ENCODE measurements at places on chromosomes 12 and 14.

DNA sequence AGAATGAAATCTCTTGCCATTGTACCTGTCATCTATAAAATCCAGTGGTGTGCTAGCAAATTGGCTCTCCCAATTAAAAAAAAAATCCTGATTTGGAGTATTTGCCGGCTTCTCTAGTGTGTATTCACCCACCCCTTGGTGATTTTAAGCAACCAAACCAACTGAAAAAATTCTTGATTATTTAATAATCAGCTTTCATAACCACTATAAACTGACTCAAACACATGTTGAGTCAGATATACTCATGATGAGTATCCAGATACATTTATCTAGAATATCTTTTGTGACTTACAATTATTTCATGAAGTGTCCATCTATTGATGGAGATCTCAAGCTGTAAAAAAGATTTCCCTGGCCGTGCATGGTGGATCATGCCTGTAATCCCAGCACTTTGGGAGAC, 205.4 kb downstream of the RASSF9 start:
- DNase-seq: no peak

DNA sequence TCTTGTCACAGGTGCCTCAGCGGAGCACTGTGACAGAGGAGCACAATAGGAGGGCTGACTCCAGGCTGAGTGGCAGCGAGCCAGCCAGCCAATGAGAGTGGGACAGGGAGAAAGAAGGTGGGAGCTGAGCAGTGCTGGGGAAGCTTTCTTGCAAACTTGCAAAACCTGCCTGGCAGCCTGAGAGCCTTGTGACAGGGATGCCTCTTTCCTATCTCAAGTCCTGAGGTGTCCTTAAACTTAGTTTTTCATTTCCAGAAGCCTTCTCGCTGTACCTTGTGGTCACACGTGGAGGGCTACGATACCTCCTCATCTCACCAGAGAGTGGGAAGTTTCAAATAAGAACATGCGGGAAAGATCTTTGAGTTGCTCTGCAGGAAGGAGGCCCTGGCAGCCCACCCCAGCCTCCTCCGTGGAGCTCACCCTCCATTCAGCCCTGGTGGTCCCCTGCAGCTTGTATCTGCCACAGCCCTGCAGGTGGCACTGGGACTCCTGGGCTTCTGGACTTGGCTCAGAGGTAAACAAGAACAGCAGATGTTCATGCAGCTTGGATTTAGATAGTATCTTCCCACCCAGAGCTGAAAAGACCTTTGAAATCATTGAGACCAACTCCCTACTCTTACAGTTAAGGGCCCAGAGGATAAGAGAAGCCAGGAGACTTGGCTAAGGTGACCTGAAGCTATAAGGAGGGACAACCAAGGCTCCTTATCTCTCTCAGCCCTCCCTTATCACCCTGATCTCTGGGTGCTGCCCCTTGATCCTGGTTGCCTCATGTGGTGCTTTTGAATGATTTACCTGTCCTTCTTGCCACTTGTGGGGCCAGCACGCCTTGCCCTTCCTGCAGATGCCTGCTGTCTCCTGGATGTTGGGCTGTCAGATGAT, 153.5 kb upstream of the MAX start:
- DNase-seq: no peak

- no peak for DNase-seq
These were observed 5.7 kb upstream of the SLCO1A2 start for GRCh38 chr12:21340403-21340802.

DNA sequence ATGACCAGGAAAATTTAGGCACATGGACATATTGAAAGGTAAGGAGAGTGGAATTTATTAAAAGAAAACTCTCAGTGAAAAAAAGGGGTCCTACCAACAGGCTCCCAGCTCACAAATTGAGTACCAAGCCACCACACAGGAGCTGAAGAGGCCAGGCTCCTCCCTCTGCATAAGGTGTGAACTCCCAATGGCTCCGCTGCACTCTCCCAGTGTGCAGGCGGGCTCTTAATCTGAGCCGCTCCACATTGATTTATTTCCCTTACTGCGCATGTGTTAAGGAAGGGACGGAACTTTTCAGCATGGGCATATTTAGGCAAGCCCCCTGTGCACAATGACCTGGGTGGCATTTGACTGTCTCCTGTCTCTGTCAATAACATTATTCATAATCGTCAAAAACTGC, 68.6 kb upstream of the PLEKHG7 start:
- DNase-seq: no peak

- no peak for DNase-seq
These were observed 15.0 kb downstream of the CSRP2 start for GRCh38 chr12:76863837-76864236.

GRCh38 chr14:51884086-51884927, 23.9 kb downstream of the GNG2 start:
- DNase-seq: no peak

DNA sequence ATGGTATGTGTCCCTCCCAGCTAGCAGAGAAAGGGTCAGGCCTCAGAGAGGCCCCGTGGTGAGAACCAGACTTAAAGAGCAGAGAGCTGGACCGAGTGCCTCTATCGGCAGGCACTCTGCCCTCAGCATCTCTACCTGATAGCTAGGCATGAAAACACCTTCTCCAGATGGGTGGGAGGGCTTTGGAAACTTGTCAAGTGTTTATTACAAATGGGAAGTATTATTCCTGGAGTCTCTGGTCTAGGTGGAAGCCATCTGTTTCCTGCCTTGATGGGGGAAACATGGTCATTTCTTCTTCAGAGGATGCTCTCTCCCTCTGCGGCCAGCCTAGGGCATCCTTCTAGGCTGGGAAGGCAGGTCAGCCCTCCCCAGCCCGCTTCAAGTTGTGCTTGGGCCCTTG, 2.3 kb downstream of the TMEM63C start:
- no peak for DNase-seq

DNA sequence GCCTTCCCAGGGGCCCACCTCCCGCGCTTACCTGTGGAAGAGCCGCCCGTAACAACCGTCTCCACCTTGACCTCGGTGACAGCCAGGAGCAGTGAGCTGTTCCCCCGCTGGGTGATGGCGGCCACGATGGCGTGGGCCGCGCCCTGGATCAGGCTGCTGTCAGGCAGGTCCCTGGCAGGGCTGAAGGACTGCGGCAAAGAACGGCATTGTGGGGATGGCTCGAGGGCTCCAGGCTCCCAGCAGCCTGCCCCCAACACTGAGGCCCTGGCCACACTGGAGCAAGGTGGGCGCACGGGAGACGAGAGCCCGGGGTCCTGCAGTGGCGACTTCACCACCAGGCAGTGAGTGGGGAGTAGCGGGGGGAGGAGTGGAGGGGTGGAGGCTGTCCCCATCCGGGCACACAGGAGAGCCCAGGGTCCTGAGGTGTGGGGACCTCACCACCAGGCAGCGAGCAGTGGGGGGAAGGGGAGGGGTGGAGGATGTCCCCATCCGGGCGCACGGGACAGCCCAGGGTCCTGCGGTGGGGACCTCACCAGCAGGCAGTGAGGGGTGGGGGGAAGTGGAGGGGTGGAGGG, 25.0 kb downstream of the JAG2 start:
- no peak for DNase-seq

DNA sequence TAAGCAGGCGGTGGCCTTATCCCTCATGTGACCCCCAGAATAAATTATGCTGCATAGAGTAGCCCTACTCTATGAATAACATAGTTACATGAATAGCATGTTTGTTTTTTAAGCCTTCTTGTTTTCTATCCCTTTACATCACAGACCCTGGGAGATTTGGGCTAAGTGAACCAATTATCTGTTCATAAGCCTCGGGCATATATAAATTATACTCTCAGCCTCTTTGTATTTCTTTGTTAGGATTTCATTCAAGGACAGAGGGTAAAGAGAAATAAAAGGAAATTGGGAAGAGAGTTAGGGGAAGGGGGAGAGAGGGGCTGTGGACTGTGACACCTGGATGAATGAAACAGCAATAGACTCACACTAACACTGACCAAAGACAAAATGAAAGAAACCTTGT, 35.3 kb upstream of the RTRAF start:
- no peak for DNase-seq

DNA sequence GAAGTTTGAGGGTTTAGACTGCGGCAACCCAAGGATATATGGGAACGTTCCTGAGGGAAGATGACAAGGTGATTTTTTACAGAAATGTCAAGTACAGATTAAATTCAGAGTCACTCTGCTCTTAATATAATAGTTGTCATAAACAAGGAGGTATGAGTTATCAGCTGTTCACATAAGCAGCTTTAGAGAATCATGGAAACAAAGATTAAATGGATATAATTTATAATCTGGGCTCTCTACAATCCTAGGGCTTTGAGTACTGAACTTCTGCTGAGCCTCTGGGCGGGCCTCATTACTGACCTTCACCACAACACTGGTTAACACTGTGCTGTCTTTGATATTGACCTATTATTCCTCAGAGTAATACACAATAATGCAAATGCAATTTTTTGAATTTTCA, 577.8 kb downstream of the RPS29 start:
- DNase-seq: no peak

GRCh38 chr14:104967386-104968152, 10.6 kb downstream of the AHNAK2 start:
- DNase-seq: no peak

GRCh38 chr14:103555559-103556337, 6.7 kb downstream of the BAG5 start:
- no peak for DNase-seq

GRCh38 chr12:88067301-88067700, 38.1 kb upstream of the C12orf50 start:
- no peak for DNase-seq

DNA sequence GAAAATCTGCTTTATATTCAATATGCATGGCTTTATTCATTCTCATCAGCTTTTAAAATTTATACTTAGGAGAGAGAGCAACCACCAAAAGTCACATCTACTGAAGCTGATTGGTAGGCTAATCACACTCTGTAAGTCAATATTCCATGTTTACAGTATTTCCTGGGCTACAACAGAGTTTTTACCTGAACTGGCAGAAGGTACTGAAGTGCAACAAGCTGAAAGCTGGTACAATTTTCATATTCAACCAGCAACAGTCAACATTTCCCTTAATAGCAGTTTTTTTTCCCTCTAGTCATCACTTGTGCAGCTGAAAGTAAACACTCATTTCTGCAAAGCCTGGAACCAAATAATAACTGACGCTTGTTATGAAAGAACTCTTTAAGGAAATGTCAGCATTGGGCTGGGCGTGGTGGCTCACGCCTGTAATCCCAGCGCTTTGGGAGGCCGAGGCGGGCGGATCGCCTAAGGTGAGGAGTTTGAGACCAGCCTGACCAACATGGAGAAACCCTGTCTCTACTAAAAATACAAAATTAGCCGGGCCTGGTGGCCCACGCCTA, 12.9 kb downstream of the BRAP start:
- no peak for DNase-seq

- no peak for DNase-seq
These were observed 21.6 kb downstream of the MRPS35 start for GRCh38 chr12:27732281-27732680.

- no peak for DNase-seq
These were observed 8.7 kb upstream of the GALNT6 start for GRCh38 chr12:51399891-51400290.

DNA sequence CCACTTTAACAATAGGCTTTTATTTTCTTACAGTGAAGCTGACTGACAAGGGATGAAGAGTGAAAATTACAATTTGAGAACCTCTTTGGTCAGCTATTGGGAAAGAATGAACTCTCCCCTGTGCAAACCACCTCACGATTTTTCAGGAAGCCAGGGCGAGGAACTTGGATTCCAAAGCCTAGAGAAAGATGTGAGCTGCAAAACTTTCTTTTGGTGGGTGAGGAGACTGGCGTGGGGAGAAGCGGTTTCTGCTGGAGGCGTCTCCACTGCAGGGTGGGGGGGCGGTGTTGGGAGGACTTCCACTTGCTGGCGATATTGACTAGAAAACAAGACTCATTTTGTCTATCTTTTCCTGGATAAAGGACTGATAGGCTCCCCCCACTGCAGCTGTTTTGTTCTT, 59.3 kb upstream of the VRK1 start:
- DNase-seq: no peak

GRCh38 chr12:116216022-116216756, 61.3 kb downstream of the MED13L start:
- no peak for DNase-seq

- DNase-seq: no peak
These were observed 7.3 kb downstream of the STXBP6 start for GRCh38 chr14:25042362-25043299.

GRCh38 chr12:1006255-1006654, 15.2 kb downstream of the ERC1 start:
- DNase-seq: no peak

DNA sequence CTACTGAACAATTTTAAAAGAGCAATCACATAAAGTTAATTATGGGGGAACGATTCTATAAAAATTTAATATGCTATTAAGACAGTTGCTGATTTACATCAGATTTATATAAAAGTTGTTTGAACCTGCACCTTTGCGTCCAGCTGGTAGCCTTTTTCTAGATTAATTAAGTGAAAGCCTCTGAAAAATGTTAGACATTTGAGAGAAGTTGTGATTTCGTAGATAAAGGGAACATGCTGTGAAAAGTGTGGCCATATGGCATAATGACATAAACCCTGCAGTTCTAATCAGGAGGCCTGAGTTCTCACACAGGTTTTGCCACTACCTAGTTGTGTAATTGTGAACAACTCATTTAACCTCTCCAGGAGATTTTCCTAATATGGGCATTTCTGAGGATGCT, 187.2 kb downstream of the TMTC2 start:
- no peak for DNase-seq

- no peak for DNase-seq
These were observed 3.9 kb downstream of the CDH24 start for GRCh38 chr14:23053426-23053825.

- peak; percentile 20 for DNase-seq
These were observed at the start of gene CCDC85C for GRCh38 chr14:99603471-99604277. Gene CCDC85C, minus strand, starts transcription at chr14:99604207. Its CDS starts 248 bp downstream, at chr14:99603959.

GRCh38 chr14:53967606-53968005, 11.0 kb upstream of the BMP4 start:
- no peak for DNase-seq

DNA sequence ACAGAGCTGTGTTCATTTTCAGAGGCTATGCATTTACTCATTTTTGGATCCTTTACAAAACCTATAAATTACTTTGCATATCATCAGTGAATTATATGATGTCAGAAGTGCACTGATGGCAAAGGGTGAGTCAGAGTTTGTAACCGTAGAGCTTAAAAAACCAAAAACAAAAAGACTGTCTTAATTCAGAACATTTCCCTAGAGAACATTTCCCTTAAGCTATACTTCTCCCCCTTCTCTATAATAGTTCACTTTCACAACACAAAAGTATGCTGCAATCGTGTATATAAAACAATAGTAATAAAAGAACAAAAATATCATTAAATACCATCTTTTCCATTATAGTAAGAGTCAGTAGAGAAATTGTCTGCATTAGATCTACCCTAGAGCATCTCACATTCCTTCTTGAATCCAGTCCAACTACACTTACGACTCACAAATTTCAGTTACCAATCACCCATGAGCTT, 934.9 kb downstream of the LRFN5 start:
- no peak for DNase-seq

All from activated T-cell treated with anti-CD3 and anti-CD28 coated beads for 4 hours (primary cell).